Adrenal gland (tissue), 19 donors: ENCODE measurements at places on chromosomes 4 and X. TPM values are rescaled to one million over a fixed set of nuclear protein-coding genes. Genes with fewer than 3 reads are reported as not detected.

ANKRD50 gene
- polyA plus RNA-seq: 7.5 TPM

MTMR8 gene
- 0.71 TPM for polyA plus RNA-seq

SLC25A14 gene
- 29.2 TPM for polyA plus RNA-seq

HDAC8 gene
- polyA plus RNA-seq: 232 TPM

ZCCHC18 gene
- 0.93 TPM for polyA plus RNA-seq

MAGEB1 gene
- polyA plus RNA-seq: not detected

DKK2 gene
- polyA plus RNA-seq: 0.86 TPM

S100G gene
- 0.48 TPM for polyA plus RNA-seq

SLC6A14 gene
- polyA plus RNA-seq: not detected

ARL9 gene
- polyA plus RNA-seq: 0.66 TPM
